ENCODE measurements at places on chromosomes 1 and 21.

GRCh38 chr1:153799566-153800465, 24.6 kb downstream of the SLC27A3 start:
- no peak for DNase-seq

- DNase-seq: no peak
These were observed 125 bp downstream of the ATP5PF start for GRCh38 chr21:25734654-25734903.

DNA sequence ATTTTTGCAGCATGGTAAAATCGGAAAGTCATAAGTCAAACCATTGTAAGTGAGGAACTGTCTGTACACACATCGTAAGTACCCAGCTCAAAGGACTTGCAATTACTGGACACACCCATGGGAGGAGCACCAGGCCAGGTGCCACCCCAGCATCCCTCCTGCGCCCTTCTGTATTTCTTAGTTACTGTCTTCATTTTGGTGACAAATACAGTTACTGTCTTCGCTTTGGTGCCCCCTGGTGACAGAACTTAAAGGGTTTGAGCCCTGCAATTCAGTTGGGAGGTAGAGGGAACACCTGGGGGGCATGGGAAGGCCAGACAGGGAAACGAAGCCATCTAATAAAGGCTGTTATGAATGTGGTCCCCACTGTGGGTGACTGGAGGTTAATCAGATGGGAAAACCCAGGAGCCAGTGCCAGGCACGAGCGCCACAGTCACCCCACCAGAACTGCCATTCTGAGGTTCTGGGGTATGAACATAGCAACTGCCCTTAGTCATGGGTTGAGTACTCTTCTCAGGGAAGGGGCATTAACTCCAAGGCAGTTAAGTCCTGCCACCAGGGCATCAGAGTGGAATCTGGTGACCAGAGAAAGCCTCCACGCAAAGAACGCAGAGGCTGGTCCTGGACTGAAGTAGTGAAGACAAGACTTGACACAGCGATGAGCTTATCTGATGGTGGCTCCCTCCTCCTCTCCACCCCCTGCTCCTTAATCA, 612.9 kb downstream of the PTPRU start:
- no peak for DNase-seq

GRCh38 chr1:96559707-96560596, 161.6 kb upstream of the PTBP2 start:
- no peak for DNase-seq

DNA sequence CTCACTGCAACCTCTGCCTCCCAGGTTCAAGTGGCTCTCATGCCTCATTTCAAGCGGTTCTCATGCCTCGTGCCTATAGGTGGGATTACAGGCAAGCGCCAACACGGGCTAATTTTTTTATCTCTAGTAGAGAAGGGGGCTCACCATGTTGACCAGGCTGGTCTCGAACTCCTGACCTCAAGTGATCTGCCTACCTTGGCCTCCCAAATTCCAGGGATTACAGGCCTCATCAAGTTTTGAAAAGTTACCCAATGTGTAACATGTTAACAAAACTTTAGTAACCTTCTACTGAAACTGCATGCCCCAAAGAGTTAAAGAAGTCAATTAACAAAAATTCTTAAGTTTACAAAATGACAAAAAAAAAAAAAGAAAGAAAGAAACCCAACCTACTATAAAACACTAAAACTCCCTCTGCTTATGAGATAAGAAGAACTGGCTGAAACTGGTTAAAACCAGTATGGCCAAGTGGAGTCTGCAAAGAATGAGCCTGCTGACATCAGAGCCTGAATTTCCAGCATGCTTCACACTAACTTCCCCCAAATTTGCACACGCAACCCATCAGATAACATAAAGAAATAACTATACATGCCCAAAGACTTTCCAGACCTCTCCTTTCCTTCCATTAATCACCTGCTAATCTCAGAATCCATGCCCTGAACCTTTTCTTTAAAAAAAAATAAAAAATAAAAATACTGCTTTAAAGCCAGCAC, 25.5 kb upstream of the PSMG1 start:
- DNase-seq: no peak

GRCh38 chr21:41397471-41397891, 28.6 kb upstream of the MX1 start:
- no peak for DNase-seq

- no peak for DNase-seq
These were observed 95.1 kb upstream of the HMGB4 start for GRCh38 chr1:33768821-33769220.

DNA sequence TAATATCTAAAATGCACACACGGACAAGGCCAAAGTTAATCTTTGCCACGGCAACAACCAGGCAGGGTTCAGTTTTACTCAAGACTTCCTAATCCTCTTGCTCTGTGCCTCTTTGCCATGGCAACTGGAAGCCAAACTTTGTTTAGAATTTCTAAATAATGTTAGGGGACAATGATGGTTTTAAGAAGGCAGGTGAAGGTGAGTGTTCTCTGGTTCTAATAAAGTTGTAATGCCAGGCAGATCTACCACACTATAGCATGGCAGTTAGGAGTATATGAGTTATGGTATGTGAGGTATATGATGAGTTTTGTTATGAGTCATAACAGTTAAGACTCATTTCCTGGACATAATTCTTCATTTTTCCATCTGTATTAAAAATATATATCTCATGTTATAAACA, 2.7 kb downstream of the PTPRC start:
- no peak for DNase-seq

- DNase-seq: no peak
These were observed 89.8 kb downstream of the KIF14 start for GRCh38 chr1:200530623-200531261.

DNA sequence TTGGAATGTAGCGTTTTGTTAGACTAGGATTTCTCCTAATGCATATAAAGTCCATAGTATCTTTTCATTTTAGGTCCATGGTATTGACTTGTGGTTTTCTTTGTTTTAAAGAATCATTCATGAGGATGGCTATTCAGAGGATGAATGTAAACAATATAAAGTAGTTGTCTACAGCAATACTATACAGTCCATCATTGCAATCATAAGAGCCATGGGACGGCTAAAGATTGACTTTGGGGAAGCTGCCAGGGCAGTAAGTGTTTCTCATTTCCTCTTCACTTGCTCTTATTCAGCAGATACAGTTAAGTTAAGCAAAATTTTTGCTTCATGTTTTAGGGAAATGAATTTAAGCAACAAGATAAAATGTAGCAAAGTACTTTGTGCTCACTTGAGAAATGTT, 25.4 kb downstream of the GNAI3 start:
- DNase-seq: no peak

GRCh38 chr1:2334366-2334765, 57.0 kb downstream of the MORN1 start:
- DNase-seq: no peak

- DNase-seq: no peak
These were observed 4.6 kb downstream of the PGLYRP4 start for GRCh38 chr1:153343811-153344717.

GRCh38 chr1:161021970-161022353, 1.0 kb upstream of the F11R start:
- DNase-seq: no peak

GRCh38 chr1:238745069-238745468, 641.3 kb upstream of the CHRM3 start:
- no peak for DNase-seq

All from activated CD4-positive, CD25-positive, alpha-beta regulatory T cell treated with anti-CD3 and anti-CD28 coated beads, Interleukin-2, amount 50 U/mL, for 16 hours (primary cell).